ENCODE measurements at places on chromosomes 5 and 9. TPM values are rescaled to one million over a fixed set of nuclear protein-coding genes. Genes with fewer than 3 reads are reported as not detected.

- H3K27me3 ChIP-seq: no peaks in the 10 kb centered on the region
- H3K36me3 ChIP-seq: no peaks in the 10 kb centered on the region
- H3K4me1 ChIP-seq: no peaks in the 10 kb centered on the region
- DNase-seq: no peak
- no peak overlapping the region for H3K27ac ChIP-seq
- no peak overlapping the region for H3K4me3 ChIP-seq
Observed at GRCh38 chr9:18848657-18849056, 184.4 kb downstream of the SAXO1 start.

DNA sequence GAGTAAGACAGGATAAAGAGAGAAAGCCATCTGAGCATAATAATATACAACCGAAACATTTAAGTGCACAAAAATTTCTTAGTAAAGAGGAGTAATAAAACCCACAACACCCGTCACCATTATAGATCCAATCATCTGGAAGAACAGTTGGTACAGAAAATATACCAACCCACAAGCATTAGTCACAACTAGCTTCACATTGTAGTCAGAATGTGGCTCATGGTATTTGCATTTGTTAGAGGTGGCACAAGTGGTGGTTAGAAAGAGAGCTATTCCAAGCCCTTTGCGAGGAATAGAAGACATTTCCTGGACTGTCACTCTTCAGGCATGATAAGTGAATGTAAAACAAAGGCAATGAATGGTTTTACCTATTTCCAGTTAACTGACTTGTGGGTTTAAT is 677.5 kb upstream of the ST8SIA4 start:
- H3K36me3 ChIP-seq: no peaks in the 10 kb centered on the region
- no peak overlapping the region for H3K27ac ChIP-seq
- no peak for DNase-seq
- no peaks in the 10 kb centered on the region for H3K4me1 ChIP-seq
- no peaks in the 10 kb centered on the region for H3K27me3 ChIP-seq

DNA sequence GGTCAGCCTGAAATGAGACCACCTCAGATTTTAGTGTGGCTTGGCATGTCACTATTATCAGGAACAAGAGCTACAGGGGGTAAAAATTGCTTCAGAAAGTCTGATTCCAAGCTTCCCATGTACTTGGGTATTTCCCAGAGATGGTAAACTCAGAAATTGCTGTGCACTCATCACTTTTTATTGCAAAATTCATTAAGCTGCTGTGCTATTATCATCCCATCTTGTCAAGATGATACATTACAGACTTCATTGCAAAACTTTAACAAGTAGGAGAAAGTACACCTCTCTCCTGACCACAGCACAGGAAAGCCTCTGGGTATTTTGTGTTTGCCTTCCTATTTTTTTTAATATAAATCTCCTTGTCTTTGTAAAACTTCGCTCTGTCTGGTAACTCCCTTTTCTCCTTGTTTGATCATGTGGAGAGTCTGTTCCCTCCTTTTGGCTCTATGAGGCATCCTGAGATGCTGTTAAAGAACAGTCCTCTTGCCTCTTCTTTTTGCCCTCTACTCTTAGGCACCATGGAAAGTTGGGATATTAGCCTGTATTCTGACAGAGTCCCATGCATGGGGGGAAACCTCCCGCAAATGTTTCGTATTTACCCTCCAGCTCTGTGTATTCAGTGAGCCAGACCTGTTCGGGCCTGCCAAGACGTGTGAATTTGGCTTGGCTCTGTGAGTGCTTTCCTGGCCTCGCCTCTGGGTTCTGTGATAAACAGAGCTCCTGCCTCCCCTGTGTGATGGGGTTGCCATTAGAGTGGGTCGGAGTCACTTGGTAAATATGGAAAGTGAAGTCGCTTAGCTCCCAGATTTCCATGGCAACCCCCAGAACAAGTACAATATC is 260.7 kb downstream of the NR3C1 start:
- no peak overlapping the region for H3K4me3 ChIP-seq
- no peaks in the 10 kb centered on the region for H3K27me3 ChIP-seq
- peaks cover 13% of the 10 kb centered on the region for H3K4me1 ChIP-seq
- peak overlapping the region; percentile 28 for H3K27ac ChIP-seq
- no peaks in the 10 kb centered on the region for H3K36me3 ChIP-seq
- peak; percentile 30 for DNase-seq

DNA sequence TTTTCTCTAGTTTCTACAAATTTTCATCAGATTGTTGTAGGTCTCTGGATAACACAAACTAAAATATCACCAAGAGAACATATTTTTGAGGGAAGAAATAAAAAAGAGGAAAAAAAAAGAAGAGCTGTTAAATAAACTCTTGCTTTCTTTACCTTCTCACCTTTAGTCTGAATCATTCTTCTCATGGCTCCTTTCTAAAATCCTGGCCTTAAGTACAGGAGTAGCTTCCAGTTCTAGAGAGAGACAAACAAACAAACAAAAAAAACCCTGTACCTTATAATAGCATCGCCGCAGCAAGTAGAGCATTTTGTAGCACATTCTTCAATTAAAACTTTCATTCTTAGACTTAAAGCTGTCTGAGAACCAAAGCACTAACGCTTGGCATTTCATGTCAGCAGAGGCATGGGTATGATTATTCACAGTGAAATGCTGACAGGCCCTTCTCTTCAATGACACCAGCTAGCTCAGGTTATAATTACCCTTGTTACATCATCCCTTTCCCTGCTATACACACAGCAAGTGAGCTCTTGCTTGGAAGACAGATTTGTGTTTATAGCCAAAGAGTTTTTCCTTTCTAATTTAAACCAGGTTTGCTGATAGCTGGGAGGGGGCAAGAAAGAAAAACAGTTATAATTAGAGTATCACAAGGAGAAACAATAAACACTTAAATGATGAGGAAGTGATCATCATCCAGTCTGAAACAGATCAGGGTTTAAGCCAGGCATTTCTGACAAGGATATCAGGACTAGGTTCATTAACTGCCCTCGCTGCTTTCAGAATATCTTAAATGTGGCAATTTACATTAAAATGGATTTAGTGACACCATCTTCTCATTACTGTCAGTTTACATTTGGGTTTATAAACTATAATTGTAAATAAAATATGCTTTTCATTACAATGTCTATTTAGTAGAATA is 510.9 kb upstream of the ZNF608 start:
- DNase-seq: no peak
- H3K27ac ChIP-seq: no peak overlapping the region
- H3K36me3 ChIP-seq: no peaks in the 10 kb centered on the region
- no peak overlapping the region for H3K4me3 ChIP-seq
- H3K4me1 ChIP-seq: no peaks in the 10 kb centered on the region

DNA sequence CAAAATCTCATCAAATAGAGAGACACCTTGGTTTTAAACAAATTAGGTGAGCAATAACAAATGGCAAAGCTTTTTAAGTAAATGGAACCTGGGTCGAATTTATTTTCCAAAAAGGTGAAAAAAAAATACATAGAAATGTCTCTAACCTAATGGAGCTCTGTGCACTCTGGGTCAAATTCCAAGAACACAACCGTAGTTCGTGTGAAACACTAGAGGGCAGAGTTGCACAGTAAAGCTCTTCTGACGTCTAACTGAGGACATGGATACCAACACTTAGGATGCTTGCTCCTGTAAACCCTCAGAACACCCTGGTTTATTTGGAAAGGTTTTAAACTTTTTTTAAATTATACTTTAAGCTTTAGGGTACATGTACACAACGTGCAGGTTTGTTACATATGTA is 18.9 kb downstream of the MARCHF11 start:
- H3K36me3 ChIP-seq: no peaks in the 10 kb centered on the region
- DNase-seq: peak; percentile 44
- H3K4me3 ChIP-seq: no peak overlapping the region
- H3K4me1 ChIP-seq: no peaks in the 10 kb centered on the region
- H3K27me3 ChIP-seq: no peaks in the 10 kb centered on the region

DNA sequence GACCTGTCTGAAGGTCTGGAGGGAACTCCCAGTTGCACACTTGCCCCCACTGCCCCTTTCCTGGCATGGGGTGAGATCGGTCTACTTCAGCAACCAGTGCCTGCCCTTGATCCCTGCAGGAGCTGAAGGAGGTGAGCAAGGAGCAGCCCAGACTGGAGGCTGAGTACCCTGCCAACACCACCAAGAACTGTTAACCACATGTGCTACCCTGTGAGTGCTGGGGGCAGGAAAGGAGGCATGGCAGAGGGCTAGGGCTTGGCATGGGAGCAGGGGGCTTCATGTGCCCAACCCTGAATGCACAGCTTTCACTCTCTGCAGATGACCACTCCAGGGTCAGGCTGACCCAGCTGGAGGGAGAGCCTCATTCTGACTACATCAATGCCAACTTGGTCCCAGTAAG is 17.3 kb upstream of the SPTLC1 start:
- no peak overlapping the region for H3K27ac ChIP-seq
- no peak overlapping the region for H3K4me3 ChIP-seq
- no peaks in the 10 kb centered on the region for H3K27me3 ChIP-seq

- no peak overlapping the region for H3K4me3 ChIP-seq
- H3K4me1 ChIP-seq: no peaks in the 10 kb centered on the region
- no peak for DNase-seq
- no peaks in the 10 kb centered on the region for H3K36me3 ChIP-seq
- no peak overlapping the region for H3K27ac ChIP-seq
- no peaks in the 10 kb centered on the region for H3K27me3 ChIP-seq
Observed at GRCh38 chr5:142644640-142645361, 41.1 kb downstream of the FGF1 start.

GRCh38 chr9:2125906-2126305 is 110.8 kb downstream of the SMARCA2 start:
- peaks cover 63% of the 10 kb centered on the region for H3K4me1 ChIP-seq
- no peak overlapping the region for H3K4me3 ChIP-seq
- DNase-seq: no peak
- H3K27ac ChIP-seq: peak overlapping the region; percentile 85

DNA sequence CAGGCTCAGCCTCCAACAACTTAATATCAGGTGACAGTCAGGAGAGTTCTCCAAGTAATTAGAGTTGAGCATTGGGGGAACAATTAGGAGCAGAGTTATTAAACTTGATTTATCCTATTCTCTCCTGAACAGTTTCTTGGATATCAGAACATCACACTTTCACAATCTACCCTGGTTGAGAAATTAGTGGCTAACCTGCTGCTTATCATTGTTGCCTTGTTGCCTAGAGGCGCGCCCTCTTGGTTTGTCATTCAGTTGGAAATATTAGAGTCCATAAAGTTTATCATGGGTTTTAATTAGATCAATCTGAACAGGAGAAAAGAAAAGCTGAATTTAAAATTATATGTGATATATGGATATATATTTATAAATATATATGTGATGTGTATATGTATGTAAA is 291.1 kb downstream of the CCDC171 start:
- no peaks in the 10 kb centered on the region for H3K4me1 ChIP-seq
- no peak overlapping the region for H3K4me3 ChIP-seq
- H3K36me3 ChIP-seq: no peaks in the 10 kb centered on the region
- no peak for DNase-seq

- H3K4me1 ChIP-seq: no peaks in the 10 kb centered on the region
- no peaks in the 10 kb centered on the region for H3K27me3 ChIP-seq
- H3K27ac ChIP-seq: no peak overlapping the region
- H3K36me3 ChIP-seq: no peaks in the 10 kb centered on the region
Observed at GRCh38 chr9:16143310-16143709, 590.5 kb downstream of the CCDC171 start.

DNA sequence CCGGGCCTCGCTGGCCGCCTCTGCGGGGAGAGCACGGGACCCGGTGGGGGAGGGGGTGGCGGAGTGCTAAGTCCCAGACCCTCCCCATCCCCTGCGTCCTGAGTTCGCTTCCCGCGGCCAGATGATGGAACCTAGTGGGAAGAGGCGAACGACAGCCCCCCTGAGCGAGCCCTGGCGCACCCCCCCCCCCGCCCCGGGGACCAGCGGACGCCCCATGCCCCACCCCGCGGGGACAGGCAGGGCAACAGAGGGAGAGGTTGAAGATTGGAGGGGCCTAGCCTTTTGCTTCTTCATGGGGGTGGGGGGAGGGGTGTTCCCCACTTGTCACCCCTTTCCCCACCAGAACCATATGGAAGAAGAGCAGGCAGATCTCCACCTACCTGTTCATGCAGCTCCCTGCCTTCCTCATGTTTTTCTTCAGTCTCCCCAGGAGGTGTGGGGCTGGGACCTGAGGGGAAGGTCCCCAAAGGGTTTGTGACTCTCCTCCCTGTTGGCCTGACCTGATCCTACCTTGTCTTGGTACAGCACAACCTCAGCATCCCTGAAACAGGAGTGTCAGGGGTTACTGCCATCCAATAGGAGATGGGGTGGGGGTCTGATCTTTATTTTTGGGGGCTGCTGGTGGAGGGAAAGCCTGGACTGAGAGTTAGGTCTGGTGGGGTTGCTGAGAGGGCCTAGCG is 485 bp downstream of the FAM53C start:
- H3K36me3 ChIP-seq: no peaks in the 10 kb centered on the region
- H3K4me3 ChIP-seq: peak overlapping the region; percentile 98
- peak overlapping the region; percentile 99 for H3K27ac ChIP-seq

DNA sequence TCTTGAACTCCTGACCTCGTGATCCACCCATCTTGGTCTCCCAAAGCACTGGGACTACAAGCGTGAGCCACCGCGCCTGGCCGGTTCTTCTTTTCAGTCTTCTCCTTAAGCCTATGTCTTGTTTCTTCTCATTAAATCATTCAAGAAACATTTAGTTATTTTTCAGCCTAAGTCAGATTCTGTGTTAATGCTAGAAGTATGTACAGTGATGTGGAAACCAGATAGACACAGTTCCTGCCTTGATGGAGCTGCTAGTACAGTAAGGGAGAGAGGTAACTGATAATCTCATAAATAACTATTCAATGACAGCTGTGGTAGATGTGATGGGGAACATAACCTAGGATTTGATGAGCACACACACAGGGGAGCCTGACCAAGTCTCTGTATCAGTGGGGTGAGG is 46.3 kb upstream of the NR3C1 start:
- H3K27ac ChIP-seq: no peak overlapping the region
- DNase-seq: no peak
- no peaks in the 10 kb centered on the region for H3K4me1 ChIP-seq
- no peaks in the 10 kb centered on the region for H3K36me3 ChIP-seq
- no peak overlapping the region for H3K4me3 ChIP-seq

DNA sequence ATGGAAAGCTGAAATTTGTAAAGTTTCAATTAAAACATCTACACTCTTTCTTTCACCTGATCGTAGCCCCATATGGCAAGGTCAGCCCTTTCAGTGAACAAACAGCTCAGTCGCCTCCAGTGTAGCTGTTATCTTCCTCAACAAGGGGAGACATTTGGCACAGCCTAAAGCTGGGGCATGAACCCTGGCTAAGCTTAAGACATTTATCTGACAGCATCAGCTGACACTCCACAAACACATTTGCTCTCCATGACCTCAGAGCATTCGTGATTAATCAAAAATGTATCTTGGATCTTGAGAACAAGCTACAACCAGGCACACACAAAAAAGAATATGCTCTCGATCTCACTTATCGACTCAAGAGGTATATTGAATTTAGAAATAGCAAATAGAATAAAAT is 67.3 kb downstream of the POU5F2 start:
- H3K27ac ChIP-seq: no peak overlapping the region
- peaks cover 13% of the 10 kb centered on the region for H3K4me1 ChIP-seq
- no peak for DNase-seq
- no peaks in the 10 kb centered on the region for H3K36me3 ChIP-seq

The AGXT2 gene
- total RNA-seq: not detected

The LCP2 gene
- total RNA-seq: 11.5 TPM

All from testis (tissue), 5 donors.